Right cardiac atrium (tissue), 5 donors: ENCODE measurements at places on chromosomes 4 and X.
A peak's percentile ranks its signal among the peaks of the same experiment; 100 is the strongest.

GRCh38 chr4:69731241-69731640 lies 29.2 kb downstream of the SULT1B1 start:
- DNase-seq = no peak

GRCh38 chrX:15215366-15215765 lies 54.5 kb downstream of the ASB9 start:
- no peak for DNase-seq

DNA sequence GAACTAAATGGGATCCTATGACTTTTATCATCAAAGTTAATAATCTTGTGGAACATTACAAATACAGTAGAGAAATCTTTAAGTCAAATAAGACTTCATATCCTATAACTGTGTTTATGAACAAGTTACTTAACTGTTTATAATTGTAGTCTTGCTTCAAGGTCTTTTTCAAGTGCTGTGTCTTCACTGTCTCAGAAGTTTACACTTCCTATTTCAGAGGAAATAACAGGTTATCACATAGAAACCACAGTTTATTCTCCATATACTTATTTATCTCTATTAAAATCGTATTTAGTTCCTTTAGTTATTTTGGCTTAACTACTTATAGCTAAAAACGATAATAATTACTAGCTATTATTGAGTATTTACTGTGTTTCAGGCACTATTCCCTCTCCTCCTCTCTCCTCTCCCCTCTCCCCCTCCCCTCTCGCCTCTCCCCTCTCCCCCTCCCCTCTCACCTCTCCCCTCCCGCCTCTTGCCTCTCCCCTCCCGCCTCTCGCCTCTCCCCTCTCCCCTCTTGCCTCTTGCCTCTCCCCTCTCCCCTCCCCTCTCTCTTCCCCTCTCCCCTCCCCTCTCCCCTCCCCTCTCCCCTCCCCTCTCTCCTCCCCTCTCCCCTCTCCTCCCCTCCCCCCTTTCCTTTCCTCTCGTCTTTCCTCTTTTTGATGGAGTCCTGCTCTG lies 63.7 kb downstream of the RBPJ start:
- DNase-seq = no peak

GRCh38 chr4:173160871-173161270 lies 7.7 kb upstream of the GALNT7 start:
- DNase-seq = no peak

- DNase-seq = no peak
These were observed 1673.6 kb downstream of the PCDH7 start for GRCh38 chr4:32393806-32394205.

- DNase-seq = no peak
These were observed 62.3 kb downstream of the GPC3 start for GRCh38 chrX:133923113-133923512.

DNA sequence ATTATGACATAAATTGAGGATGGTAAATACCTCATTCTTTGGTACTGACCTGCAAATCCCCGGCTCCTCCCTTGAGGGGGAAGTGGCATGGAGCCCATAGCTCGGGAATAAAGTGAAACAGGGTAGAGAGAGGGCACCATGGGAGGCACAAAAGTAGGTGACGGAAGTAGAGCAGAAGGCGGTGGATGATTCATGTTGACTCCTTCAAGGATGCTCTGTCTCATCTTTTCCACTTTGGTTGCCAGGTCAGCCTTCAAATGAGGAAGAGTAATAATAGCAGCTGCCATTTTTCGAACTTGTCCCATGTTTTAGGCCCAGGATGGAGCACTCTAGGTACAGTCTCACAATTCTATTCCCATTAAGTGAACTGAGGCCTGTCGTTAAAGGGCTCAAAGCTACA lies 41.4 kb upstream of the PHF8 start:
- no peak for DNase-seq

DNA sequence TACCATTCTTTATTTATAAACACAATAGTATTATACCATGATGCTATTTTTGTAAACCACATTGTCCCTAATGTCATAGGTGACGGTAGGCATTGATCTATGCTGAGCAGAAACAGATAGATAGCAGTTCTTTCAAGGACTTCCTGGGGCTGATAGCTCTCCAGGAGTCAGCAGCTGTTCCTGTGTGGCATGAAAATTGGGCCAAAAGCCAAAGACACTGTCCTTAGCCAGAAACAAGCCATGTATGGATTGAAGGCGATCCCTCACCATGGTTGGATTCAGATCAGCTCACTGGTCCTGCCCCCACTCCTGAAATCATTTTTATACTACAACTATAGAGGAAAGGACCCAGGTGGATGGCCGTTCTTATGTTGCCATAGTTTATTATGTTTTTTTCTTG lies 53.6 kb downstream of the DDX60 start:
- no peak for DNase-seq

- DNase-seq = no peak
These were observed 167.1 kb upstream of the PACRGL start for GRCh38 chr4:20532871-20533870.

DNA sequence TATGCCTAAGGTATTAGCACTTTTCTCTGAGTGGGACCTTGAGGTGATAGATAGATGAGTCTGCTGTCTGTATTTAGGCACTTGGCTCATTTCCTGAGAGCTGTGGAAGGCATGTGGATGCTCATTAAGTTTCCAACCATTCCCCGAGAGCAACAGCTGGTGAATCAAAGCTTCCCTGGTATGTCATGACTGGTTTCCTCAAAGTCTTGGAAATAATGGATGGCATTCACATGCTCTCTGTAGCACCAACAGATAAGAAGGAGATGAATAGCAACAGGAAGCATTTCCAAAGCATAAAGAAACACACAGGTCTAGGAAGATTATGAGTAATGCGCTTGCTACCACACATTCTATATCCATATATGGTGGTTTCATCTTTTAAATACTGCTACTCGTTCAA lies 118.3 kb upstream of the ETNPPL start:
- no peak for DNase-seq

DNA sequence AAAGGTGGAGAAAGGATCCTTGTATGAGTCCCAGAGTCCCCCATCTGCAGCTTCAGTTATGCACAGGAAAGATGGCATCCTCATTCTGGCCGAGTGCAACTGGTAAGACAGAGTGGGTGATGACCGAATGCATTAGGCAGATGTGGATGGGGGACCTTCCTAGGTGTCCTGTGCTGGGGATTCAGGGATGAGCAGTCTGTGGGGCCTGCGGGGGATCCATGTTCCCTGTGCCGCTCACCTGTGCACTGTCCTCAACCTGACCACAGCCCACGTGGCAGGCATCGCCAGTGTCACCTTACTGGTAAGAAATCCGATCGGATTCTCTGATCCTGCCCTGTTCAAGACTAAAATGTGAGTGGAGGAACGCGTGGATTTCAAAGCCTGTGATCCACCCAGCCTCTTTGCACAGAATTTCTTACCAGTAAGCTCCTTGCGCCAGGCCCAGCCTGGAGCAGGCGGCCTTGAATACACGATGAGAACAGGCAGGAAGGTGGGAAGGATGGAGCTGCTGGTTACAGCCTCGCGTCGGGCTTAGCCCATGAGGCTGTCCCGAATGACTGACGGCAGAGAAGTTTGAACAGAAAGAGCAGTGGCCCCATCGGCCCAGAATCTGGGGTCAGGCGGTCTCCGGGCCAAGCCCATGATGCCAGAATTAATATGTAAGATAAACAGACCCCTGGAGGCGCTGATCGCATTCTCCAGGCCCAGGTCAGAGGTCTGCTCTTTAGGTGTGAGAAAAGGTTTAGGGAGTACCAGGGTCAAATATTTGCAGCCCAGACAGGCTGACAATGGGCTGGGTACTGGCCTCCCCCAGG lies 56.5 kb downstream of the CPZ start:
- no peak for DNase-seq

DNA sequence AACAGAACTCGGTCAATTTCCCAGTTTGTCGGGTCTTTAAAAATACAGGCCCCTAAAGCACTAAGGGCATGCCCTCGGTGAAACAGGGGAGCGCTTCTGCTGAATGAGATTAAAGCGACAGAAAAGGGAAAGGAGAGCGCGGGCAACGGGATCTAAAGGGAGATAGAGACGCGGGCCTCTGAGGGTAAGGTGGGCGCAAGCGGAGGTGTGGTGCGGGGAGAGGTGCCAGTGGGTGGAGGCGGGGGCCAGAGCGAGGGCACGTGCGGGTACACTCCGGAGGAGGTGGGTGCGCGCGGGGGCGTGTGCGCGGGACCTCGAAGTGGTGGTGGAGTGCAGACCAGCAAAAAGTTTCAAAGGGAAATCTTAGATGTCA lies 787 bp upstream of the TET2 start:
- DNase-seq = peak; percentile 65

GRCh38 chr4:167826281-167826680 lies 266.1 kb upstream of the ANXA10 start:
- DNase-seq = no peak

- peak; percentile 36 for DNase-seq
These were observed 20.6 kb downstream of the LYAR start for GRCh38 chr4:4269331-4269731.

GRCh38 chr4:139628184-139629012 lies 37.2 kb upstream of the MGST2 start:
- DNase-seq = no peak

DNA sequence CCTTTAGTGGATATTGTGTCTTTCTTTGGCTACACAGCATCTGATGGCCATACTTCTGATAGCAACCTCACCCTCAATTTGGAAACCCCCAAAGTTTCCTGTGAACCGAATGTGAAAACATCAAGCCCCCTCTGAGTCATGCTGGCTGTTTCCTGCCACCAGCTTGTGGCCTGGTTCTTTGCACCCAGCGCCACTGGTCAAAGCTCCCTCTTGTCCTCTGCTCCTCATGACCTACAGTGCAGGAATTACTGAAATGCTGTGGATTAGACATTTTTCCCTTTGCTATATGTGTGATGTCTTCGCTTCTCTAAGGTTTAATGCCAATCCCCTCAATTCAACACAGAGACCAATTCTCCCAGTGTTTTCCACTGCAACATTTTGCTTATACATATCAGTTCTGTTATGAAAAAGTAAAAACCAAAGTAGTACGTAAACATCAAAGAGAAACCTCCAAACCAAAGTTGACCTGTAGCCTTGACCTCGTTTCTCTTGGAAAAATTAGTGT lies 224.0 kb upstream of the TENM3 start:
- no peak for DNase-seq

DNA sequence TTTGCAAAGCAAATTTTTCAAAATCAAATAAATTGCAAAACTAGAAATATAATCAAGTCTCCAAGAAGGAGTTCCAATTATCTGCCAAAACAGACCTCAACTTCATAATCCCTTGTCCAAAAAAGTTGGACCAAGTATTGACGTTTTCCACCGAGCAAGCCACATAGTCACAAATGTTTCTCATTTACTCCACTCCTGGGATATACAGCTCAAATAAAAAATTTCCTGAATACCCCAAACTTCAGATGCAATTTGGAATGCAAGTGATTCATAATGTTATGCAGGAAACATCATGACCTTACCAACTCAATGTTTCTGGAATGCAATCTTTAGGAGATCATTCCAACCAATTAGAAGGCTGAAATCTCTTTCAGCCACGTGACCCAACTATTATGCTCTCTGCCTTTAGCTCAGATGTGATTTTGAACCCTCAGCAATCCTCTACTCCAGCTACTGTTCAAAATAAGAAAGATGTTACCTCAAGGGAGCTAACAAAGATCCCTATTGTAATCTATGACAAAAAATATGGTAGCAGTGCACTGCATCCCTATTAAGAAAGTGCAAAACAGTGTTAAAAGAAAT lies 72.4 kb downstream of the PRDM5 start:
- DNase-seq = no peak

GRCh38 chr4:80471756-80472155 lies 136.2 kb downstream of the CFAP299 start:
- DNase-seq = no peak

- no peak for DNase-seq
These were observed 144.4 kb upstream of the GUCY1A1 start for GRCh38 chr4:155522201-155522600.

DNA sequence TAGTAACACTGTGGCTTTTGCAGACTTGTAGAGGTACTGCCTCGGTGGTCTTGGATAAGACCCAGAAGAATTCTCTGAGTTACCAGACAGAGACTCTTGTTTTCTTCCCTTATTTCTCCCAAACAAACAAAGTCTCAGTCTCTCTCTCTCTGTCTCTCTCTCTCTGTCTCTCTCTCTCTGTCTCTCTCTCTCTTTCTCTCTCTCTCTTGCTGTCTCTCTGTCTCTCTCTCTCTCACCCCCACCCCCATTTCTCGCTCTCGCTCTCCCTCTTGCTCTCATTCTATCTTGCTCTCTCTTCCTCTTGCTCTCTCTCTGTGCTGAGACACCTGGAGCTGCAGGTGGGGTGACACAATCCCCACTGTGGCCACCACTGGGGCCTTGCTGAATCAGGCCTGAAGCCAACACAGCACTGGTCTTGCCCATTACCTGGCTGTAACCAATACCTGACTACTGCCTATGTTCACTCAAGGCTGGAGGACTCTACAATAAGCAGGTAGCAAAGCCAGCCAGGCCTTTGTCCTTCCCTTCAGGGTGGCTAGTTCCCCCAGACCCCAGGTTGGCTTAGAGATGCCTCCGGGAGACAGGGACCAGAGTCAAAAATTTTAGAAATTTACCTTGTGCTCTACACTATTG lies 12.3 kb downstream of the LOC101059915 start:
- no peak for DNase-seq

- DNase-seq = no peak
These were observed 4.1 kb upstream of the MANBA start for GRCh38 chr4:102764901-102765300.

DNA sequence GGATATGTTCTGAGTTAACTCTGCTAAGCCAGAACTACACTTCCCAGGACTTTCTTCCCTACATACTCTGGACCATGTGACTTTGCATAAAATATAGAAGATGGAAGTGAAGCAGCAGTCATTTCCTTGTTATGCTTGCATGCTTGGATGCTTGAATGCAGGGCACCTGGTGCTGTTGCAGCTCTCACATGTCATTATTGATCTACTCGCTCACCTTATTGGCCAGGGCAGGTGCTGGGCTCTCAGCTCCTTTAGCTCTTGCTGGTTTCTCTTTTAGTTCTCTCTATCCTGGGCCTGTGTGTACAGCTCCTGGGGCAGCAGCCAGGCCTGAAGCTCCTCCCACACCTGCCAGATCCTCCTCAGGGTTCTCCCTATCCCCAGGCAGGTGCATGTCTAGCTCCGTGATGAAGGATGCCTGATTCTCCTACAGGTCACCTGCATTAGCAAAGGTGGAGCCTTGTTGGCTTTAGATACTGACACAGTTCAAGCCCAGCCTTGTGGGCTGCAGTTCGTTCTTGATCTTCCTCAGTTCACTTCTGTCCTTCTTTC lies 53.3 kb downstream of the MED28 start:
- no peak for DNase-seq

GRCh38 chrX:154369449-154370299 lies 4.8 kb downstream of the FLNA start:
- DNase-seq = peak; percentile 92
